NCI-H1417 treated with DMSO at 0.1 percent for 48 hours (cell line): ENCODE measurements at places on chromosomes 7 and 10.
A peak's percentile ranks its signal among the peaks of the same experiment; 100 is the strongest.

DNA sequence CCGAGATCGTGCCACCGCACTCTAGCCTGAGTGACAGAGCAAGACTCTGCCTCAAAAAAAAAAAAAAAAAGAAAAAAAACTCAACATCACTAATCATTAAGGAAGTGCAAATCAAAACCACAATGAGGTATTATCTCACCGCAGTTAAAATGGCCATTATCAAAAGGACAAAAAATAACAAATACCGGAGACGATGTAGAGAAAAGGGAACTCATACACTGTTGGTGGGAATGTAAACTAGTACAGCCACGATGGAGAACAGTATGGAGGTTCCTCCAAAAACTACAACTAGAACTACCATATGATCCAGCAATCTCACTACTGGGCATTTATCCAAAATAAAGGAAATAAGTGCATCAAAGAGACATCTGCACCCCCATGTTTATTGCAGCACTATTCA, 24.3 kb downstream of the GRK5 start:
- DNase-seq = no peak

- no peak for DNase-seq
Observed at GRCh38 chr7:90411510-90411909, 8.2 kb downstream of the CLDN12 start.

DNA sequence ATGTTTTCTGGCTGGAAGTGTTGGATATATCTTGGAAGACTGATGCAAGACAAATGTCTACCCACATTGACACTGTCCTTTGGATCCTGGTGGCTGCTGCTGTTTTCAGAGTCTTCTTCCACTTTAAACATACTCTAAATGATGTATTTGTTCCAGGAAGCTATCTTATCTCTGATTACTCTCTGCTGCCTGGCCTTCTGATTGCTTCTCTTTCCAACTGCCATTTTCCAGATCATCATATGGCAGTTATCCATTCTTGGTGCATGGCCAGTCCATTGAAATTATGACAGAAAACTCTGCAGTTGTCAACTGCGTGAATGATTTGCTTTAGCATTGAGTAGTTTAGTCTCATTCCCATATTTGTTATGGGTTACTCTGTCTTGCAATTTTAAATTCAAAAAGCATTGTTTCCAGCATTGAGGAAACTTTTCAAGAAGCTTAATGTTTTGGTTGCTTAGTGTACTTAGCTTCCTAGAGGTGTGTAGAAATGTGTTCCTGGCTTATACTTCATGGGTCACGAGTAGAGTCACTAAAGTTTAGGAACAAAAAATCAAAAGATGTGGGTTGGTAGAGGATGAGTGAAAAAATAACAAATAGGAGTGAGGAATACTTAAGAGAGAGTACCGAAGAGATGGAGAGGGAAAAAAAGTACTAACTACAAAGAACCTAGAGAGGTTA, 268.3 kb upstream of the MTPN start:
- DNase-seq = no peak

DNA sequence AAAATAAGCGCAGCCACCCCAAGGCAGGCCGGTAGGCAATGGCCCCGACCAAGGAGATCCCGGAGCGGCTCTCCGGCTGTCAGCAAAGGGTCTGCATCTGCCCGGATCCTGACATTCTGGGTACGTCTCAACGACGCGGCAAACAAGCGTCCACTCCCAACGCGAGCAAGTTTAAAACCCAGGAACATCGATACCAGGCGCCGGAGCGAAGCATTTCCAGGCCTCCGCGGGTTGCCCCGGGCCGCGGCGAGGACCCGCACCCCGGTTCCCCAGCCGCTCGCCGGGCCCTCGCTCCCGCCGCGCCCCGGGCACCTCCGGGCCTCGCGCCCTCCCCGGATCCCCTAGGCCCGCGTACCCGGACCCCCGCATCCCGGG, 453 bp downstream of the URGCP start:
- no peak for DNase-seq

DNA sequence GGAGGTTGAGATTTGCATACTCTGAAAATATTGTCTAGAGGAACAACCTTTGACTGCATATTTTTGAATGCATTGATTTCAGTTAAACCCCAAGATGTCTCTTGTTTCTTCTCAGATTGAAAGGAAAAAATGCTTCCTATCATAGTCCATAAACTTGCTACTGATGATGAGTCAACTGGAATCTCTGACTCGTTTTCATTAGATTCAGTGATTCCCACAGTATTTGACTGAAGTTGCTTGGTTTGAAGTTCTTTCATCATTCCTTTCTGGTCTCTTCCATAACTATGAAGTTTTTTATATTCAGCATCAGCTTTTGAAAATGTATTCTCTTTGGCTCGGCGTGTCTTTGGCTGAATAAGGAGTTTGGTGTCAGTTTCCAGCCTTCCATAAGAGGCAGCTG, 10.7 kb downstream of the PEX1 start:
- DNase-seq = no peak

- no peak for DNase-seq
Observed at GRCh38 chr10:43969506-43969905, 320.8 kb upstream of the ZNF32 start.

- DNase-seq = no peak
Observed at GRCh38 chr7:69889976-69890351, 291.7 kb downstream of the AUTS2 start.

GRCh38 chr10:126156012-126156411, 232.3 kb downstream of the ADAM12 start:
- DNase-seq = no peak

DNA sequence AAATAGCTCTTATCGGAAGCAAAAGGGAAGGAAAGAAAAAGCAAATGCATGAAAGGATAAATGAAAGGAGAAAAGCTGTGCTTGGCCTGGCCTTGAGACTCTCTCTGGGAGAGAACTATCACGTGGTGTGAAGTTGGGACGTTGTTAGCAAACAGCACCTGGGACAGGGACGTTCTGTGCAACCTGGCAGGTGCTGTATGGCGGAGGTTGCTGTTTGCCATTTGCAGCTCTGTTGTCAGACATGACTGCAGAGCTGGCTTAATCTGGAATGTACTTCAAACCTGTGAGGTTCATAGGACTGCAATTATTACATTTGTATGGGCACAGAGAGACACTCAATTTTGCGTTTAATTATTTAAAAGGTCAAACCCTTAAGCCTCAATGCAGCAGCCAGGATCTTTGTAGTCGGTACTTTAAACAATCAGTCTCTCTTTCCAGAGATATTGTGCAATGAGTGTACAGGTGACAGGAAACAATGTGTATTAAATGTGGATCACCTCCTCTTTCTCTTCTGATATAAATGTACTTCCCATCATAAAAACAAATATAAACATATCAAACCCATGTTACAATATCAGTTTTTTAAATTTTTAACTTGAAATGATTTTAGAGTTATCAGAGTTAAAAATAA, 800.5 kb upstream of the KCND2 start:
- peak; percentile 65 for DNase-seq

DNA sequence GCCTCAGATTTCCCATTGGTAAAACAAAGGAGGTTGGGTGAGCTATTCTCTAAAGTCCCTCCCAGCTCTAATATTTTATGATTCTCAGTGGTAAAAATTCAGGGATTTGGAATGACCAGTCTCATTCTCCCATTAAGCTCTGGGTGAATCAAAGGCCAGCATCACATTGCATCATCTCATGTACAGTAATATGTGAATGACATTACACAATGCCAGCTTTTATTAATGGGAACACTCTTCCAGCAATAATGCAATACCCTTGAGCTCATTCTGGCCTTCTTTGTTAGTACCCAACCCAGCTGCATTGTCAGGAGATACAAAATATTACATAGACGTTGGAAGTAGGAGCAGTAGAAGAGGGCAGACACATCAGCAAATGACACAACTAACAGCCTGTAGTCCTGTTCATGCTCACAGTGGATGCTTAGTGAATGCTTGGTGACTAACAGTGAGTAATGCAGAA, 100.0 kb upstream of the EGR2 start:
- DNase-seq = no peak

GRCh38 chr7:147869456-147869855, 721.1 kb upstream of the C7orf33 start:
- DNase-seq = no peak

GRCh38 chr7:100483722-100484672, at the start of gene NYAP1:
Gene NYAP1 (plus strand): TSS chr7:100483927. CDS start chr7:100485312, 1,385 bp downstream.
- peak; percentile 8 for DNase-seq

DNA sequence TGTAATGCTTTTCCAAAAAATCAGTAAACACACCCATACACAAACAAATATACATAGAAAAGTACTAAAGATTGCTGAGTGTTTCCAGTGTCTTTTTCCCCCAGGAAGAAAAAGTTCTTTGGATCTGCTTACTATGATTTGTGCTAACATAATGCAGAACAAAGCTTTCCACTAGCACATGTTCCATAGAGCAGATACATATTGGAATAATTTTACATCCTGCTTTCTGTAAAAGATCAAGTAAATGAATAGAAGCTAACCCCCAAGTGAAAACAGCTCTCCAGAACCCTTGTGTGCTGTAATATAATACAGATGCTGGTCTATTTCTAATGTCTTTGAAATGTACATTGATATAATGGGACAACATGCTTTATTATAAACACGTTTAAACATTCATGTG, 125.5 kb downstream of the PON1 start:
- no peak for DNase-seq

DNA sequence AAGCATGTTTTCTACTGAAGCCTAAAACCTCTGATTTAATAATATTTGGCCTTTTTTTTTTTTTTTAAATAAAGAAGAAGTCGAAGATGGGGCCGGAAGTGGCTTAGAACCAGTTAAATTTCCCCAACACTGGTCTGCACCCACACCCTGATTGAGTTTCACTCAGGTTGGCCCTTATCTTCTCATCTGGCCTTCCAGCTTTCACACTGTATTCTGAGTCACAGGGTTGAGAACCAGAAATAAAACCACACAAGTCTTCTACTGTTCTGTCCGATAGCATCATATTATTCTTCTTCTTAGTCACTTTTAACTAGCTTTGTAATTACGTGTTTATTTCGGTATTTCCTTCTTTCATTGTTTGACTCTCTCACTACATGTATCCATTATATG, 9.9 kb downstream of the ZNF365 start:
- no peak for DNase-seq

DNA sequence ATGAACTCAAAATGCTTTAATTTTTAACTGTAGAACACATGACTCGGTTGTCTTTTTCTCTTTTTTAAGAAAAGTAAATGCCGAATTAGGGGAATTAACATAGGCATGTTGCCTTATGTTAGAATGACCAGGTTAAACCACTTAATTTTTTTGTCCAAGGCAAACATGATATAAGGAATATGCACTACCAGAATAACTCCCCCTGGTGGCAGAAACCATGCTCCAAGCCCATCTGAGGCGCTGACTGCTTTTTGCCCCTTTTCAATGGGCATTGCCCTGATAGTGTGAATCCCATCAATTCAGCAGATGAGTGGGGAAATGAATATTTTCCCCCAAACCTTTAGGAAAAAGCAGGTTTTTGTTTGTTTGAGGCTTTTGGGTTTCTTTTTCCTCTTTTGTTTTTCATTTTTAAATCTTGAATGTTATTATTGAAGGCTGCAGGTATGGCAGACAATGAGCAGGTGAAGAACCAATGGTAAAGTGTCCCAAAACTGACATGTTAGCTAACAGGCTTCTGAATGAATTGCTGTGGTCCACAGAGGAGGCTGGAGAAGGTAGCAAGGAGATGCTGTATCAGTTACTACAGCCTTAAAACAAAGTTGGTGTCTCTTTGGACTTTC, 284.3 kb downstream of the SORCS3 start:
- no peak for DNase-seq

GRCh38 chr7:28263622-28264271, 83.2 kb upstream of the JAZF1 start:
- no peak for DNase-seq

GRCh38 chr7:128835231-128835751, 5.1 kb downstream of the FLNC start:
- DNase-seq = no peak

DNA sequence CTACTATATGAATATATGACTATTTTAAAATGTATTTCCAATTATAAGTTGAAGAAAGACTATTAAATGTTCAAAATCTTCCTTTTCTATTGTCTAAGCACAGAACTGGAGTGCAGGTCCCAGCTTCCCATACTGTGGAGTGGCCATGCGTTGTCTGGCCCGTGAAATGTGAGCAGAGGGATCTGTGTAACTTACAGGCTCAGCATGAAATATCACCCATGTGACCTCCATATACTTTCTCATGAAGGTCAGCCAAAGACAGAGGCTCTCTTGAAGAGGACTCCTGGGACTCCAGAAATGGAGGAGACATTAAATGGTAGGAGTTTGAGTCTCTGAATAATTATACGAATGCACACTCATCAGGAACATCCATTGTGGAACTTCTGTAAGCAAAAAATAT, 92.4 kb upstream of the CAV2 start:
- no peak for DNase-seq

DNA sequence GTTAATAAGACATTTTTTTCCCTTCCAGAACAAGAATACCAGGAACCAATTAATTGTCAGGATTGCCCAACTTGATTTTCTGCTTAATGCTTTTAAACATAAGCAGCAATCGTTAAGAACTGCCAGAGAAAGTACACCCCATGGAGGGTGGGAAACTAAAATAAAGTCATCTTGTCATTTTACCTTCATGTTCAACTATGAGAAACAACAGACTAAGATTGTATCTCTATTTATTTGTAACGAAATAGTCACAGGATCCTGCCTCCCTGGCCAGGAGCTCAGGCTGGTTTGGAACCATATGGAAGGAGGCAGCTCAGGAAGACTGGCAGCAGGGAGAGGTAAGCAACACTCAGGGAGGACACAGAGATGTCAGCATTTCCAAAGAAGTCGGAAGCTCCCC, 129.6 kb downstream of the TNS3 start:
- DNase-seq = no peak

- DNase-seq = no peak
Observed at GRCh38 chr10:77892761-77893160, 33.8 kb downstream of the DLG5 start.

DNA sequence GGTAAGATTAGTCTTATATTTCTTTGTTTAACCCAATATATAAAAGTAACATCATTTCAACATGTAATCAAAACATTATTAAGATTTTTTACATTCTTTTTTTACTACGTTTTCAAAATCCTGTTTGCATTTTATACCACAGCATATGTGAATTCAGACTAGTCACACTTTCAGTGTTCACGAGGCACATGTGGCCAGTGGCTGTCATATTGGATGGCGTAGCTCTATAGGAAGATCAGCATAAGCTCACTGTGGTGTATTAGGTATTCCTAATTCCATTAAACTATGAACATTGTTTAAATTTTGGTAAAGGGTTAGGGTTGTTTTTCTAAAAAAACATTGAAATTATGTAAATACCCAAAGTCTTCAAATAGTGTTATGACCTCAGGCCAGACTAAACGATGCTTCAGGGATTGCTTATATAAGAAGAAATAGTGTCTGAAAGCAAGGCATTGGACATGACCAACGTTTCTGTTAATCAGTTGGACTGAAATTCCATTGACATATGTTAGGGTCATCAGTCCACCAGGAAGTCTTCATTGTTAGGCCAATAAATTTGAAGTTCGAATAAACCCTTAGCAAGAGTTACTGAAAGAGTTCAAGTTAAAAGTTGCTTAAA, 97.0 kb downstream of the BICC1 start:
- no peak for DNase-seq

GRCh38 chr7:2833083-2833910, 10.8 kb downstream of the GNA12 start:
- DNase-seq = no peak
